CD8-positive, alpha-beta memory T cell (primary cell): ENCODE measurements at places on chromosomes 6 and 20.

- peaks cover 6% of the 10 kb centered on the region for H3K27me3 ChIP-seq
- H3K4me1 ChIP-seq, result no peaks in the 10 kb centered on the region
- no peak overlapping the region for H3K4me3 ChIP-seq
- no peak for DNase-seq
Observed at GRCh38 chr20:47783828-47784598, 1.3 kb downstream of the SULF2 start.

- no peaks in the 10 kb centered on the region for H3K4me1 ChIP-seq
- no peak overlapping the region for H3K27ac ChIP-seq
- no peak for DNase-seq
Observed at GRCh38 chr6:165637586-165637985, 25.5 kb downstream of the PDE10A start.

GRCh38 chr6:88908598-88909548, 54.5 kb downstream of the RNGTT start:
- no peak overlapping the region for H3K27ac ChIP-seq
- no peak overlapping the region for H3K4me3 ChIP-seq
- DNase-seq, result no peak

DNA sequence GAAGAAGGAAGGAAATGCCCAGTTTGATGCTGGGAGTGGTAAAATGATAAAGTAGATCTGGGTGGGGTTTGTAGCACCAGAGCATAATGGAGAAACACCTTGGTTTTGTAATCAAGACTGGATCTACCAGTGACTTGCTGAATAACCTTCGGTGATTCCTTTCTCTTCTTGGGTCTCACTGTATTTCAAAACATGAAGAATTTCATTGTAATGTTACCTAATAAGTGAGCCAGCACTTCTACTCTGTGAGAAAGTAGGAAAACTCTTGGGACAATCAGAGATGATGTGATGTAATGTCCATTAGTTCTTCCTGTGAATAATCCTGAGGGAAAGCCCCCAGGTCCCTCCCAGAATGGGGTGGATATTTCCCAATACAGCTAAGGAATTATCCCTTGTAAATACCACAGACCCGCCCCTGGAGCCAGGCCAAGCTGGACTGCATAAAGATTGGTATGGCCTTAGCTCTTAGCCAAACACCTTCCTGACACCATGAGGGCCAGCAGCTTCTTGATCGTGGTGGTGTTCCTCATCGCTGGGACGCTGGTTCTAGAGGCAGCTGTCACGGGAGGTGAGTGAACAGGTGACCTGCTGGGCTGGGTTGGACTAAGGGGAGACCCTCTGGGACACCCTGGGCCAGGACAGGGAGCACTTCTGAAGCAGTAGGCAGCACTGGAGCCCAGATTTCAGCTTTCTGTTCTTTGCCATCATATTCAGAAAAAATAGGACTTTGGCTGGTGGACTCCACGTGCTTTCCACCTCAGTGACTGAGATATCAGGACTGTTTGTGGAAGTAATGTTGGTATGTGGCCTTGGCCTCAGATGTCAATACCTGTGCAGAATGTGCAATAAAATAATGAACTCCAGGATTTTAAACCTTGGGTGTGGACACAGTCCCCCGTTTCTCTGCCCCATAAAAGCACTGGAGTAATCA, at the start of gene PI3:
Gene PI3 (plus strand): TSS at position 469 of the 931 bp plus-strand sequence. CDS start 21 bp downstream, at position 490.
- H3K4me3 ChIP-seq, result no peak within 1 kb of the TSS
- no peaks in the 10 kb centered on the region for H3K4me1 ChIP-seq
- no peak for DNase-seq
- no peak within 1 kb of the TSS for H3K27ac ChIP-seq

GRCh38 chr20:2919518-2920245, 46.4 kb downstream of the PTPRA start:
- no peak overlapping the region for H3K4me3 ChIP-seq
- no peaks in the 10 kb centered on the region for H3K4me1 ChIP-seq
- DNase-seq, result no peak
- no peaks in the 10 kb centered on the region for H3K27me3 ChIP-seq
- H3K27ac ChIP-seq, result no peak overlapping the region
- H3K36me3 ChIP-seq, result peaks cover 5% of the 10 kb centered on the region
